ENCODE measurements at places on chromosomes 1 and 21. TPM values are rescaled to one million over a fixed set of nuclear protein-coding genes. Genes with fewer than 3 reads are reported as not detected.

LRRC47 gene
- total RNA-seq, result 36.0 TPM

SYT6 gene
- 0.85 TPM for total RNA-seq

TMIGD3 gene
- total RNA-seq, result 4.7 TPM

SLC6A17 gene
- 0.14 TPM for total RNA-seq

Measured in thoracic aorta (tissue), 2 donors.